IgD-negative memory B cell (primary cell): ENCODE measurements at places on chromosomes 3 and 15. TPM values are rescaled to one million over a fixed set of nuclear protein-coding genes. Genes with fewer than 3 reads are reported as not detected.

CPNE4 gene
- polyA plus RNA-seq: not detected

ERICH6 gene
- 0.41 TPM for polyA plus RNA-seq

HYKK gene
- polyA plus RNA-seq: not detected

SEMA3G gene
- polyA plus RNA-seq: 0.04 TPM

TMEM158 gene
- polyA plus RNA-seq: not detected

CYP8B1 gene
- polyA plus RNA-seq: not detected

CDHR4 gene
- polyA plus RNA-seq: not detected

RAB6B gene
- polyA plus RNA-seq: 0.36 TPM

GATM gene
- polyA plus RNA-seq: 17.8 TPM

NAALADL2 gene
- not detected for polyA plus RNA-seq

PPM1L gene
- 3.0 TPM for polyA plus RNA-seq

CPA3 gene
- polyA plus RNA-seq: not detected
